ENCODE measurements at places on chromosomes 11 and 22.

GRCh38 chr11:113202431-113202830 lies 112.0 kb upstream of the TTC12 start:
- peak; percentile 29 for DNase-seq

DNA sequence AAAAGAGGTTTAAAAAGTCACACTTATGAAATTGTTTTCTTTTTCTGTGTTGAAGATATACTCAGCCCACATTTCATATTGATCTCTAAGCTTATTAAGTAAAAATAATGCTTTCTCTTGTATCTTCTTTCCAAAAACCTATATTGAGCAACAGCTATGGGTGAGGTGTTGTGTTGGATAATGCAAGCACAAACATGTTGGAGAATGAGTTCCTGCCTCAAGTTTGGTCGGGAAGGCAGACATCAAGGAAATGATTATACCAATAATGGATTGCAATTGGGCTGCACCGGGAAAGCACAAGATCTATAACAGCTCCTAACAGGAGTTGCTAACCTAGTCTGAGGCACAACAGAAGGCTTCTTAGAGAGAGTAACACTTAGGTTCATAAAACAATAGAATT lies 308.9 kb upstream of the MPPED2 start:
- DNase-seq = no peak

- no peak for DNase-seq
These were observed 141.9 kb downstream of the CSNK2A3 start for GRCh38 chr11:11211186-11211585.

- DNase-seq = no peak
These were observed 10.5 kb downstream of the CTSC start for GRCh38 chr11:88327061-88327460.

GRCh38 chr11:5992604-5993251 lies 5.9 kb upstream of the OR52L1 start:
- peak; percentile 31 for DNase-seq

- DNase-seq = no peak
These were observed 206.1 kb downstream of the GRIK4 start for GRCh38 chr11:120717623-120718022.

GRCh38 chr11:30587269-30587812 lies 1.2 kb upstream of the MPPED2 start:
- no peak for DNase-seq

Data from T47D (cell line).